ENCODE measurements at places on chromosomes 2 and 18.

DNA sequence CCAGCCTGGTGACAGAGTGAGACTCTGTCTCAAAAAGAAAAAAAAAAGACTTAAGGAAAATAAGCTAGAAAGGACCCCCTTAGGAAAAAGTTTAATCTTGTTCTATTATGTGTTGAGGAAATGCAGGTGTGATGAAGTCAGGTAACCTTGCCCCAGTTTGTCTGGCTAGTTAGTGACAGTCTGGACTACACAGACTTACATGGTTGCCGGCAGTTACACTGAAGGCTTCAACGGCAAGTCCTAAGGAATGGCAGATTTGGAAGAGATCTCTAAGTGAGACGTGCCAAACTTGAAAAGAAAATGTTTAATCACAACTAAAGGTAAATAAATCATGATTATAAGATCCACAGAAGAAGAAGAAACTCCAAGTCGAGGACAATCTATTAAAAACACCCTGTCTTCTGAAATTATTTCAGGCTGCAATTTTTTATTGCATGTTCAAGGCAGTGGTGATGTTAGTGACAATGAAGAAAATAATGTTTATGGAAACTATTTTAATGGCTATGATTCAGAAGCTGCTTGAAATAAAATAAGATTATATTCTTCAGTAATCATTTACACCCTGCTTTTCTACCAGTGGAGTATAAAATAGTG is 84.2 kb downstream of the TTC27 start:
- DNase-seq: no peak

DNA sequence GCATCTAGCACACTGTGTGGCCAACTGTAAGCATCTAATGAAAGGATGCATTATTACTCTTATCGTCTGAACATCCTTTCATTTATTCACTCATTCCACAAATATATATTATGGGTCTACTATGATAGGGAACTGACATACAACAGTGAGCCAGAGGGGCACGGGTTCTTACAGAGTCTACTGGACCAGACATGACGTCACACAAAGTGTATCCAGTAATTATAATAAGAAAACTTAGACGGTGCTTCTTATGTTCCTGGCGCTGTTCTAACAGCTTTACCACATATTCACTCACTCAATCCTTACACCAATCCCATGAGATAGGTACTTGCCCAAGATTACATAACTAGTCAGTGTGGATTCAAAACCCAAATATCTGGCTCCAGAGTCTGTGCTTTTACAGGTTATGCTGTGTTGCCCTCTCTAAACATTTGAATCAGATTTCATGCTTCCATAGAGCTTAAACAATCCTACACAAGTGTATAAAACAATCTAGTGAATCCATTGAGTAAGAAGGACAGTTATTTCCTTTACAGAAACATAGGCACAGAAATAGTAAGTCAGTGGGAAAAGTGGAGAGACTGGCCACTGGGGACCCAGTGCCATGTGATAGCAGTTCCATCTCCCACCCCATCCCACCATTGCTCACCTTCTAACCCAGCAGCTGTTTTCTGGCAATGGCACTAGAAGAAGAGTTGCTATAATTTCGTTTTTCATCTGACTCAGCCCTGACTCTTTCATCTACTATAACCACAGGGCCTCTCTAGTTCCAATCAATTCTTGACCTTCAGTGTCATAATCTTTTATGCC is 24.2 kb upstream of the ARL5A start:
- no peak for DNase-seq

- no peak for DNase-seq
Measured at GRCh38 chr2:48454504-48454903, 75.5 kb upstream of the STON1 start.

DNA sequence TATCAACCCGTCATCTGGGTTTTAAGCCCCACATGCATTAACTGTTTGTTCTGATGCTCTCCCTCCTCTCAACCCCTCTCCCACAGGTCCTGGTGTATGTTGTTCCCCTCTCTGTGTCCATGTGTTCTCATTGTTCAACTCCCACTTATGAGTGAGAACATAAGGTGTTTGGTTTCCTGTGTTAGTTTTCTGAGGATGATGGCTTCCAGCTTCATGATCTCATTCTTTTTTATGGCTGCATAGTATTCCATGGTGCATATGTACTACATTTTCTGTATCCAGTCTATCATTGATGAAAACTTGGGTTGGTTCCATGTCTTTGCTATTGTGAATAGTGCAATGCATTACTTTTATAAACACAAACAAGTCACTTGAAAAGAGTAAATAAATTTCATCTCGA is 7.0 kb upstream of the INPP1 start:
- DNase-seq: no peak

- DNase-seq: no peak
Measured at GRCh38 chr2:223532712-223533111, 69.4 kb downstream of the SCG2 start.

- DNase-seq: no peak
Measured at GRCh38 chr2:71611781-71612527, 158.6 kb downstream of the DYSF start.

- DNase-seq: no peak
Measured at GRCh38 chr2:224598678-224599077, 13.5 kb upstream of the CUL3 start.
